Breast epithelium (tissue), 4 donors: ENCODE measurements at places on chromosomes 13 and 19. TPM values are rescaled to one million over a fixed set of nuclear protein-coding genes. Genes with fewer than 3 reads are reported as not detected.
A peak's percentile ranks its signal among the peaks of the same experiment; 100 is the strongest.

- peak; percentile 52 for DNase-seq
Measured at GRCh38 chr19:33804021-33804799, 7.5 kb downstream of the KCTD15 start.

GRCh38 chr19:56765137-56765536, 75.4 kb downstream of the PEG3 start:
- DNase-seq, result peak; percentile 55

- no peak for DNase-seq
Measured at GRCh38 chr19:28425046-28425931, 787.7 kb downstream of the UQCRFS1 start.

DNA sequence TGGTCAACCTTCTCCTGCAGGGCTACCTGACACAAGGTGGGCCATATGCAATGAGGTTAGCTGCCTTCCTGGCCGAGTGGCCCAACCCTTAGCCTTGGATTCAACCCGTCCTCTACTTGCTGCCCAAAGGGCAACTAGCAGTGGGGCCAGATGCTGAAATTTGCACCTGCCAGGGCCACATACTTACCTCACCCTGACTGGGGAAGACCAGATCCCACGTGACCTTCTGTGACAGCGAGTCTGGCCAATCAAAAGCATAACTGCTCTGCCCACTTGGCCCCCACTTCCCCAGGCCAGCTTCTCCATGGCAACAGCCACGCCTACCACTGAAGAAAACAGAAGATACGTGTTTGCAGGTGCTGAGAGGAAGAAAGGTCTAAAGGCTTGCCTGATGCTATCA, 10.9 kb downstream of the PEG3 start:
- DNase-seq, result no peak

- DNase-seq, result no peak
Measured at GRCh38 chr13:88656751-88657150, 985.6 kb downstream of the SLITRK5 start.

- peak; percentile 86 for DNase-seq
Measured at GRCh38 chr19:12778017-12778904, 2.9 kb upstream of the HOOK2 start.

DNA sequence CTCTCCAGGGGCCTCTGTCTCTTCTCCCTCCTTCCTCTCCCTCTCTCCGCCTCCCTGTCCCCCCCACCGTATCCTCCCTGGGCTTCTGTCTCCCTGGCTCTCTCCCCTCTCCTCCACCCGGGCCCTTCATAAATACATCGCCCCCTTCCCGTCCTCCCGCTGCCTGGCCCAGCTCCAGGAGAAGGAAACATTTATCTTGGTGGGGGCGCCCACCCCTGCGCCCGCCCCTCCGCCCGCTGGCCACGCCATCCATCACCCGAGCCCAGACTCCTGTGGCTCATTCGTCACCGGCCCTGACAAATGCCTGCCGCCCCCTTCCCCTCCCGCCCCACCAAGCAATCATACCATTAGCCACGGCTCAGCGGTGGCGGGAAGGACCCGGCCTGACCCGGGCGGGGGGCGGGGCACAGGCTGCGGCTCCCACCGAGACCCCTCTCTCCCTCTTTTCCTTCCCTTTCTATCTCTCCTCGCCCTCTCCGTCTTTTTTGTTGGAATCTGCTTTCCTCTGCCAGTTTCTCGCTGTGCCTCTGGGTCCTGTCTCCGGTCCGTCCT, 2.6 kb upstream of the MEIS3 start:
- DNase-seq, result no peak

DNA sequence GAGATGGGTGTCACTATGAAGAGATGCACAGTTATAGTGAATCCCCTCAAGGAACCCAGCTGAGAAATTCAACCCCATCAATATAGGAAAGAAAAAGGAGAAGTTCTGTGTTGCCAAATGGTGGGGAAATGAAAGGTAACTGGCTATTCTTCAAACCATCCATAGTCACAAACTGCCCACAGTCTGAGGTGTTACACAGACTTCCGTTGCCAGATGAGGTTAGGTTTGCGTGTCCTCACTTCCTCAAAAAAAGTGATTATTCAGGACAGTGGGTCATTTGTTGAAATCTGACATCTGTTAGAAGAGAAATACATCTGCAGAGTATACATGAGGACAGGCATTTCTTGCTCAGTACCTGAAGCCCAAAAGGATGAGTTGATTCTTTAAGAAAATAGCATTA, 9.0 kb downstream of the SIGLEC5 start:
- no peak for DNase-seq

GRCh38 chr13:99045396-99045795, 67.5 kb upstream of the DOCK9 start:
- no peak for DNase-seq

- DNase-seq, result no peak
Measured at GRCh38 chr19:10214784-10215183, 16.3 kb downstream of the S1PR2 start.

DNA sequence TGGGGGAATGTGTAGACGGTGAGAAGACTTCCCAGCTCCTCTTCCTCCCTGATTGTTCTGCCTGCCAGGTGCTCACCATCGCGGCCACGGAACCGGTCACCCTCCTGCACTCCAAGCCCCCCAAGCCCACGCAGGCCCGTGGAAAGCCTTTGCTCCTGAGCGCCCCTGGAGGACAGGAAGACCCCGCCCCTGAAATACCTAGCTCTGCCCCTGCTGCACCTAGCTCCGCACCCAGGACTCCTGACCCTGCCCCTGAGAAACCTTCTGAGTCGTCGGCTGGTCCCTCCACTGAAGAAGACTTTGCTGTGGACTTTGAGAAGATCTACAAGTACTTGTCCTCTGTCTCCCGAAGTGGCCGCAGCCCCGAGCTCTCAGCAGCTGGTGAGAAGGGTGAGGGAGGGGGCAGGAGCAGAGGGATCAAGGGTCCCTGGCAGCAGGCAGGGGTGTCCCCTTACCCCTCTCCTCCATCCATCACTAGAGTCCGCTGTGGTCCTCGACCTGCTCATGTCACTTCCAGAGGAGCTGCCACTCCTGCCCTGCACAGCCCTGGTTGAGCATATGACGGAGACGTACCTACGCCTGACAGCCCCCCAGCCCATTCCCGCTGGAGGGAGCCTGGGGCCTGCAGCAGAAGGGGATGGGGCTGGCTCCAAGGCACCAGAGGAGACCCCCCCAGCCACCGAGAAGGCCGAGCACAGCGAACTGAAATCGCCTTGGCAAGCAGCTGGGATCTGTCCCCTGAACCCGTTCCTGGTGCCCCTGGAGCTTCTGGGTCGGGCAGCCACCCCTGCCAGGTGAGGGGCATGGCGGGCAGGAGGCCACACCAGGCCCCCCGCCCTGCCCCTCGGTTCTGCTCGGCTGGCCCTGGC, 2.1 kb downstream of the SNAPC2 start:
- DNase-seq, result no peak

- peak; percentile 57 for DNase-seq
Measured at GRCh38 chr19:41530761-41531301, 45.1 kb upstream of the CEACAM21 start.

DNA sequence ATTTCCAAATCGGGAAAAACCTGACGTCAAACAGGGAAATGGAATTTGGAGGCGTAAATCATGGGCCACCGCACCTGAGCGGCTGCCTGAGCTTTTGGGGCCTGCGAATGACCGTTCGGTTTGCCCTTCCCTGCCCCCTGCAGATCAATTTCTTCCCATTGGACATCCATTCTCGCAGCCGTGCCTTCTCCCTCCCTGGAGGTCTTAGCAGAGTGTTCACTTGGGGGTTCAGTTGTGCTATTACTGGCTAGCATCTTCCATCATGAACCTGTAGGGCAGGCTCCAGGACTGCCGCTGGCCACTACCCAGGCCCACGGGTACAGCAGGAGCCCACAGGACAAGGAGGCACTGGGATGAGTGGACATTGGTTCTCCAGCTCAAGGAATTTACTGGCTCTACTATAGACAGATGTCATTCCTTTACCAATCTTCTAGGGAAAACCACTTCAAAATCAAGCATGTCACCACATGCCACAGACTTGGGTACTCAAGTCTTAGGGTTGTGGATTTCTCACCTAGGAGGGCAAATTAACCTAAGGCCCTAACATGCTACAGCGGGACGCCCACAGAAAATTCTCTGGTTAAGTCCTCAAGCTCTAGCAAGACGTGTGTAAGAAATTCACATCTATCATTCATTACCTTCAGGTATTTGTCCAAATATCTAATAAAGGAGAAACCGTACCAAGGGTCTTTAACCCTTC, 75.5 kb downstream of the COL4A1 start:
- no peak for DNase-seq

- no peak for DNase-seq
Measured at GRCh38 chr13:75470676-75471075, 11.3 kb downstream of the TBC1D4 start.

DNA sequence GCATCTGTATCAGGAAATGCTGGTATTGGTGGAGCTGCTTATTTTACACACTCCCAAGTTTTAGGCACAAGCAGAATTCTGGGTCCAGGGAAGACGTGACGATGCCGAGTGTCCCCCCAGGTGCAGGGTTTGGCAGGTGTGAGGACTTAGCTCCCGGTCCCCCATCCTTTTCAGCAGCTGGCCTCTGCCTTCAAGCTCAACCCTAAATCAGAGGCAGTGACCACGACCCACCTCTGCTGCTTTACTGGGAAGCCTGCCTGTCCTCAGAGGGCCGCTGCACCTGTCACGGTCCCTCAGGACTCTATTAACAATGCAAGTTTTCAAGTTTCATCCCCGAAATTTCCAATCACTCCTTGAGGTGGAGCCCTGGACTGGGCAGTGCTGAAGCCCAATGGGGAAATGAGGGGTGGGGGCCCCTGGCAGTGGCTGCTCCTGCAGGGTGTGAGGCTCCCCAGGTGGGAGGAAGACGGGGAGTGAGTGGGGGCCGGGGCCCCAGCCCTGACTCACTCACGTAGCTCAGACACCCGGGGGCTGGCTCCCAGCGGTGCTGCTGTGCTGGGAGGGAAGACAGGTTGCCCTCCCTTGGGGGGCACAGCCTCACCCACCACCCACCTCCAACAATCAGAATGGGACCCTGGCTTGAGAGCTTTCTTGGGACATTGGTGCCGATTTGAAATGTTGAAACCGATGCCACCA, 92.6 kb upstream of the MCF2L start:
- no peak for DNase-seq

DNA sequence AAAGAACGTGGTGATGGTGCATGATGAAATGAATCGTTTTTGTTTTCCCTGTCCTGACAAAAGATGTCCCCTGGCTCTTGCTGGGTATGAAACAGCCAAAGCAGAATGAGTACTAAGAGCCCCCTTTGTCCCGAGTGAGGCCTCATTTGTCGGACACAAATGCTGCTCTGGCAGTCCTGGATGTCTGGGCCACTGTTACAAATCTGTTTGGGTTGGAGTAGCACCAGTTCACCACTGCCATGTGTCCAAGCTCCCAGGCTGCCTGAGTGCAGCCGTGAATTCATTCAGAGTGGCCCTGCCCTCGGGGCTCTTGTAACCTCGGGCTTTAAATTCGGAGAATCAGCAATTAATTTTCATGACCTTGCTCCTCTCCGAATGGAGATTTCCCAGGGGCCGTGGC, 182.4 kb downstream of the NUFIP1 start:
- DNase-seq, result no peak

GRCh38 chr19:18202778-18203407, 949 bp downstream of the RAB3A start:
- DNase-seq, result no peak

GRCh38 chr13:112132619-112133018, 65.7 kb downstream of the SOX1 start:
- peak; percentile 10 for DNase-seq

GRCh38 chr19:24081056-24081455, 5.9 kb upstream of the ZNF254 start:
- no peak for DNase-seq

- no peak for DNase-seq
Measured at GRCh38 chr19:20412846-20413245, 152.7 kb downstream of the ZNF737 start.

- DNase-seq, result no peak
Measured at GRCh38 chr19:13885826-13886365, 9.0 kb downstream of the NANOS3 start.

DNA sequence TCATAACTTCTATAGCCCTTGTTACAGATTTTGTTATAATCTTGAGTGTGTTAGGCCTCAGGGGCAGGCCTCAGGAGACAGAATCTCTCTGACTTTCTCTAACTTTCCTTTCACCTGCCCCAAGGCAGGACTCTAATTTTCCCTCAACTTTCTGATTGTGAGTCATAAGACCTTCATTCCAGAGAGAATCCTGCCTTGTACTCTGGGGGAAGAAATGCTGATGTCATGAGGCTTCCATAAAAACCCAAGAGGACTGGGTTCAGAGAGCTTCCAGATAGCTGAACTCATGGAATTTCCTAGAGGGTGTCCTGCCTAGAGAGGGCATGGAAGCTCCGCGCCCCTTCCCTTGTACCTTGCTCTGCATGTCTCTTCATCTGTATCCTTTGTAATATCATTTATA, 5.3 kb upstream of the KBTBD6 start:
- DNase-seq, result no peak

DNA sequence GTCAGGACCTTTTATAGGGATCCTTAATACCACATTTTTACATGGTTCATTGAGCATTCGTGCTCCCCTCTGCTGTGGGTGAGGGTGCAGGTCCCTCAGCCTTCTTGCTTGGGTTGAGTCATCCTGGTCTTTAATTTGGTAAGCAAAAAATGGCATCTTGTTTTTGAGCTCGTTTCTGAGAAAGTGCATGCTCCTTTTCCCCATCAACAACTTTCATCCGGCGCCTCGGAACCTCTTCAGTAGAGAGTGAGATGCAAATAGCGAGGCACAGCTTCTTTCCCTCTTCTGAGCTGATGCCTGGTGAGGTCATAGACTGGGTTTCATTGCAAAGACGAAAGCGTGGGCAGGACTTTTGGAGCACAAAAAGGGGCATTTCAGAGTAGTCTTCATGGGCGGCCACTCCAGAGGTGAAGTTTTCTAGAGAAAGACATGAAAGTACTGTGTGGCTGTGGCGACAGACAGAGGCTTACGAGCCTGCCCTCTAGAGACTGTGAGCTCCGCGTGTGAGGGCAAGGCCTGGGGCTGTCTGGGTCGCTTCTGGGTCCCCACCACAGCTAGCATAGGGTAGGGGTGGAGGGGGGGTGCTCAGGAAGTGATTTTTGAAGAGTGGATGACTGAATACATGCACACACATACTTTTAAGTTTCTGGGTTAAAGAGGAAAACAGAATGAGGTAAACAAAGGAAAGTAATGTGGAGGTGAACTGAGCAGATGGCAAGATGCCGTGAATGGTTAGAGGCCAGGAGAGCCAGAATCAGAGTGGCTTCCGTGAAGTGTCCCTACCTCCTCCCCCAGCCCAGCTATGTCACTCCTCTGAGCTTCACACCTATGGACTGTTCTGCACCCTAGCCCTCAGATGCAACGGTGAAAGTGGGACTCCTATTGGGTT, 44.3 kb downstream of the BBC3 start:
- no peak for DNase-seq

Gene NACC1
- 20.5 TPM for total RNA-seq

Gene GAPDHS
- not detected for total RNA-seq

Gene OVOL3
- total RNA-seq, result not detected

Gene GADD45GIP1
- total RNA-seq, result 31.5 TPM

Gene HIPK4
- not detected for total RNA-seq

Gene ERCC2
- total RNA-seq, result 9.5 TPM

Gene PEAK3
- total RNA-seq, result not detected

Gene HCN2
- under 0.01 TPM for total RNA-seq

Gene DZIP1
- 10.4 TPM for total RNA-seq

Gene MOB3A
- total RNA-seq, result 29.2 TPM
